ENCODE measurements at places on chromosomes 1 and 21.

- no peak for DNase-seq
Observed at GRCh38 chr1:37901191-37901892, 42.0 kb upstream of the MTF1 start.

DNA sequence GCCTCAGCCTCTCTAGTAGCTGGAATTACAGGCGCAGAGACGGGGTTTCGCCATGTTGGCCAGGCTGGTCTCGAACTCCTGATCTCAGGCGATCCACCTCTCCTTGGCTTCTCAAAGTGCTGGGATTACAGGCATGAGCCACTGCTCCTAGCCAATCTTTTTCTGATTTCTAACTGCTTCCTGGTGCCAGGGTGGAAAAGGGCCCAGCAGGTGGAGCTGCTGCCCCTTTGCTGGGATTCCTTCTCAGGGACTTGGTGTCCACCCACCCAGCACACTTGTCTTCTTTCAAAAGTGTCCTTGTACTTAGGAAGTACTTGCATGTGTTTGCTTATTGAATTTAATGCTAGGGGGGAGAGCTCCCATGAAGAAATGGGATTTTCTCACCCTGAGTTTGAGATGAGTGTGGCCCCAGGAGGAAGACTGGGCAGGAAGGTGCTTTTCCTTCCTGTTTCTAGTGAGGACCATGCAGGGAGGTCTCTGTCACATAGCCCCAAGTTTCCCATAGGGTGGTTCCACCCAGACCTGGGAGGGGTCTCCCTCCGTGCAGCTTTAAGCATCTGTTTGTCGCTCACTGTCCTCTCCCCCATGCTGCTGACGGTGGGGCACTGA, 14.2 kb downstream of the UTP11 start:
- peak; percentile 22 for DNase-seq

DNA sequence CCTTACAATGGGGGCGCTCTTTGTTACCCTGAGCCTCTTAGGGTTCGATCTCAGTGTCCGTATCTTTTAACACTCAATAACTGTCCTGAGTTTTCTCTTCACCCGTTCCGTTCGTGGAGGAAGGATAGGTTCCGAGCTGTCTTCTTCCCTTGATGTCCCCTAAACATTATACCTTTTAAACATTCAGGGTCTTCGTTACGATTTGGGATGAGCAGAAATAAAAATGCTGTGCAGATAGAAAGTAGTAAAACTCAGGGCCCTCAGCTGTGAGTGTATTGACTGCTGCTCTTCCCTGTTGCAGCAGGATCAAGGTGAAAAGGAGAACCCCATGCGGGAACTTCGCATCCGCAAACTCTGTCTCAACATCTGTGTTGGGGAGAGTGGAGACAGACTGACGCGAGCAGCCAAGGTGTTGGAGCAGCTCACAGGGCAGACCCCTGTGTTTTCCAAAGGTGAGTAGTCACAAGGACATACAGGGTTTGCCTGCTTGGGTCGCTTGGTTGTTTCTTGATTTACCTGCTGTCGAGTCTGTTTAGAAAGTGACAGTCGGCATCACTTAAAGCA, 784 bp downstream of the RPL11 start:
- no peak for DNase-seq

DNA sequence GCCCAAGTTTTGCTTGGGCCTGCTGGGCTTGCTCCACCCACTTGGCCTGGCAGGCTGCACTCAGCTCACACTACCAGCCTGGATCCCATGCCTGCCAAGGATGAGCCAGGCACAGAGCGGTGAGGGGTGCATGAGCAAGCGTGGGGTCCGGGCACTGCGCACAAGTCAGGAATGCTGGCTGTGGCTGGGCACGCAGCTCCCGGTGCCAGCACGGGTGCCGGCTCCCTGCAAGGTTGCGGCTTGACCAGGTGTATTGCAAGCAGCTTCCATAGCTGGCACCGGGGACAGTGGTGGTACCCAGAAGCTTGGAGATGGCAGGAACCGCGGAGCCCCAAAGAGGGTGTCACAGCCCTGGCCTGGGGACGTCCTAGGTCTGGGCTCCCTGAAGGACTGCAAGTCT, 224.4 kb upstream of the NRIP1 start:
- no peak for DNase-seq

- DNase-seq: no peak
Observed at GRCh38 chr1:1137256-1138045, 21.6 kb upstream of the C1orf159 start.

- DNase-seq: no peak
Observed at GRCh38 chr1:228940526-228940925, 205.2 kb downstream of the RHOU start.

- DNase-seq: no peak
Observed at GRCh38 chr1:229272164-229273158, 1.6 kb downstream of the RAB4A start.

DNA sequence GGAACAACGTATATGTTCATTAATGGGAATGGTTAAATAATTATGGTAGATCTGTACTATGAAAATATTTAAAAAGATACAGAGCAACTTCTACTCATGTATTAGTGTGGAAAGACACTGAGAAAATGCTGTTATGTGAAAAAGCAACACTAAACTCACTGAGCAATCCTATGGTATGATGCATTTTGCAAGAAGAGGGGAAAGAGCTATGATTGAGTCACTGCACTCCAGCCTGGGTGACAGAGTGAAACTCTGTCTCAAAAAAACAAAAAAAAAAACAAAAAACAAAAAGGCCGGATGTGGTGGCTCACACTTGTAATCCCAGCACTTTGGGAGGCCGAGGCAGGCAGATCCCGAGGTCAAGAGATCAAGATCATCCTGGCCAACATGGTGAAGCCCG, 44.4 kb downstream of the ATP5PO start:
- DNase-seq: no peak

GRCh38 chr1:41399145-41399795, 38.0 kb downstream of the FOXO6 start:
- DNase-seq: peak; percentile 38

- DNase-seq: no peak
Observed at GRCh38 chr1:223179786-223180185, 36.7 kb upstream of the TLR5 start.

DNA sequence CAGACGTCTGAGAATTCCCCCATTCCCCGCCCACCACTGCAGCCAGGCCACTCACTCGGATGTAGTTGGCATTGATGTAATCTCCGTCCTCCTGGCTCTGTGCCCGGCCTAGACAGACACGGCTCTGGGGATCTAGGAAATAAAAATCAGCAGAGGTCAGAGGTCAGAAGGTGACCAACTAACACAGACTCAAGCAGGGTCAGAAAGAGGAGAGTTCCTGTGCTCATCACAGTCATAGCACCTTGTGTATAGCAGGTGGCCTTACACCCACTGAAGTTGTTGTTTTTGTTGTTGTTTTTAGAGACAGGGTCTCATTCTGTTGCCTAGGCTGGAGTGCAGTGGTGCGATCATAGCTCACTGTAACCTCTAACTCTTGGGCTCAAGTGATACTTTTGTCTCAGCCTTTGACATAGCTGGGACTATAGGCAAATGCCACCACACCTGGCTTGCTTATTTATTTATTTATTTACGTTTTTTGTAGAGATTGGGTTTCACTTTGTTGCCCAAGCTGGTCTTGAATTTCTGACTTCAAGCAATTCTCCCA, 4.9 kb downstream of the PTPN7 start:
- no peak for DNase-seq

DNA sequence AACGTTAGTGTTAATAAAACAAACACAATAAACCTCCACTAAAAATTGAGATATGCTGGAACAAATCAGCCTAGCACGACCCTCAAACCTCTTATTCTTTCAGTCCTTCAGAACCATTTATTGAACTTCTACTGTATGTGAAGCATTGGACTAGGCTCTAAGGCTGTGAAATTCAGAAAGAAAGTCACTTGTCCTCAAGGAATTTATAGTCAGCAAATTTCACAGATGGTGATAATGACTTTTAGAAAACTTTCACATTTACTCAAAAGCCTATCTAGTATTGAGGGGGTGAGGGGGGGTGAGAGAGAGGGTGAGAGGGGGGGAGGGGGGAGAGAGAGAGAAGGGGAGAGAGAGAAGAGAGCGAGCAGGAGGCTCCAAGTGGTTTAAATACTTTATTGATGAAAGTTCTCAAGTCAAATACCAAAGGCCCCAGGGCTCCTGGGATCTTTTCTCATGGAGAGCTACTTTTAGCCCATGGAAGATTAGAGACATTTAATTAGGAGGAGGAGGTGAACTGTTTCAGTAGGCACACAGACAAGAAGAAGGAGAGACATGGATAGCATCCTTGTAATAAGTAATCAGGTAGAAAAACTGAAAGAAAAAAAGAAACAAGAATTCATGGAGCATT, 66.3 kb upstream of the SSX2IP start:
- no peak for DNase-seq

DNA sequence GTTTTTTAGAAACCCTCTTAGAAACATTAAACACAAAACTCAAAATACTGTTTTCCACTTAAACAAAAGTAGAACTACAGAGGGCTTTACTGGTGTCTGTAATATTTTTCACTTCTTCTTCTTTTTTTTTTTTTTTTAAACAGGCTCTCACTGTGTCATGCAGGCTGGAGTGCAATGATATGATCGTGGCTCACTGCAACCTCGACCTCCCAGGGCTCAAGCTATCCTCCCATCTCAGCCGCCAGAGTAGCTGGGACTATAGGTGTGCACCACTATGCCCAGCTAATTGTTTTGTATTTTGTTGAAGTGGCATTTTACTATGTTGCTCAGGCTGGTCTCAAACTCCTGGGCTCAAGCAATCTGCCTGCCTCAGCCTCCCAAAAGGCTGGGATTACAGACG, 194.8 kb downstream of the DAB1 start:
- DNase-seq: no peak
